GM23248 (cell line): ENCODE measurements at places on chromosomes 4 and X. TPM values are rescaled to one million over a fixed set of nuclear protein-coding genes. Genes with fewer than 3 reads are reported as not detected.

DGAT2L6 gene
- not detected in 2 replicates for polyA plus RNA-seq

QRFPR gene
- not detected in 2 replicates for polyA plus RNA-seq

GAGE12F gene
- not detected in 2 replicates for polyA plus RNA-seq

HHIP gene
- 0.06 and 0.33 TPM in 2 replicates for polyA plus RNA-seq

WFS1 gene
- polyA plus RNA-seq = 24.4 and 25.0 TPM in 2 replicates

SCML1 gene
- polyA plus RNA-seq = 8.7 and 10.0 TPM in 2 replicates

GASK1B gene
- 5.3 and 7.5 TPM in 2 replicates for polyA plus RNA-seq

DUX4 gene
- polyA plus RNA-seq = not detected in 2 replicates

LIN54 gene
- 6.4 and 6.8 TPM in 2 replicates for polyA plus RNA-seq

DDX53 gene
- not detected in 2 replicates for polyA plus RNA-seq

PPEF2 gene
- polyA plus RNA-seq = not detected in 2 replicates

PCDH19 gene
- 0.05 and 0.16 TPM in 2 replicates for polyA plus RNA-seq

RIBC1 gene
- 0.48 and 0.70 TPM in 2 replicates for polyA plus RNA-seq

DCAF4L1 gene
- polyA plus RNA-seq = 0.06 TPM in 1 of 2 replicates, not detected in the other

MAGEA4 gene
- polyA plus RNA-seq = not detected in 2 replicates

TMEM156 gene
- polyA plus RNA-seq = 0.30 TPM in 1 of 2 replicates, not detected in the other

HMX1 gene
- polyA plus RNA-seq = not detected in 2 replicates

GABRG1 gene
- 0.04 TPM in 1 of 2 replicates, not detected in the other for polyA plus RNA-seq

TEX13D gene
- 0.11 TPM in 1 of 2 replicates, not detected in the other for polyA plus RNA-seq

FAM9C gene
- not detected in 2 replicates for polyA plus RNA-seq

CXCL8 gene
- 15.5 and 15.9 TPM in 2 replicates for polyA plus RNA-seq

SYTL4 gene
- 1.6 and 2.5 TPM in 2 replicates for polyA plus RNA-seq

SFRP2 gene
- 1.6 and 2.4 TPM in 2 replicates for polyA plus RNA-seq

CDKL5 gene
- polyA plus RNA-seq = 1.8 and 2.2 TPM in 2 replicates

NMU gene
- polyA plus RNA-seq = 0.61 TPM in 1 of 2 replicates, not detected in the other

FTSJ1 gene
- polyA plus RNA-seq = 64.9 and 70.6 TPM in 2 replicates

GLRA2 gene
- not detected in 2 replicates for polyA plus RNA-seq

GCNA gene
- 0.99 and 1.5 TPM in 2 replicates for polyA plus RNA-seq

PNMA6E gene
- polyA plus RNA-seq = not detected in 2 replicates

HAND2 gene
- 17.8 and 19.3 TPM in 2 replicates for polyA plus RNA-seq

FRG2 gene
- 0.14 TPM in 1 of 2 replicates, not detected in the other for polyA plus RNA-seq

COL4A5 gene
- polyA plus RNA-seq = 5.3 and 5.8 TPM in 2 replicates

TMPRSS11B gene
- not detected in 2 replicates for polyA plus RNA-seq

DOK7 gene
- 0.24 TPM in 1 of 2 replicates, not detected in the other for polyA plus RNA-seq

TEX13C gene
- not detected in 2 replicates for polyA plus RNA-seq

HSFX3 gene
- polyA plus RNA-seq = not detected in 2 replicates

ZNF157 gene
- polyA plus RNA-seq = not detected in 2 replicates

PPBP gene
- polyA plus RNA-seq = not detected in 2 replicates

APBB2 gene
- polyA plus RNA-seq = 22.0 and 24.1 TPM in 2 replicates

UGT2B11 gene
- polyA plus RNA-seq = not detected in 2 replicates

BST1 gene
- 24.3 and 28.7 TPM in 2 replicates for polyA plus RNA-seq

CETN2 gene
- polyA plus RNA-seq = 72.0 and 74.5 TPM in 2 replicates

FGD1 gene
- 5.4 and 6.0 TPM in 2 replicates for polyA plus RNA-seq

PPARGC1A gene
- not detected in 2 replicates for polyA plus RNA-seq

MAOA gene
- 0.09 TPM in 1 of 2 replicates, not detected in the other for polyA plus RNA-seq
